ENCODE measurements at places on chromosomes 7 and 10.

DNA sequence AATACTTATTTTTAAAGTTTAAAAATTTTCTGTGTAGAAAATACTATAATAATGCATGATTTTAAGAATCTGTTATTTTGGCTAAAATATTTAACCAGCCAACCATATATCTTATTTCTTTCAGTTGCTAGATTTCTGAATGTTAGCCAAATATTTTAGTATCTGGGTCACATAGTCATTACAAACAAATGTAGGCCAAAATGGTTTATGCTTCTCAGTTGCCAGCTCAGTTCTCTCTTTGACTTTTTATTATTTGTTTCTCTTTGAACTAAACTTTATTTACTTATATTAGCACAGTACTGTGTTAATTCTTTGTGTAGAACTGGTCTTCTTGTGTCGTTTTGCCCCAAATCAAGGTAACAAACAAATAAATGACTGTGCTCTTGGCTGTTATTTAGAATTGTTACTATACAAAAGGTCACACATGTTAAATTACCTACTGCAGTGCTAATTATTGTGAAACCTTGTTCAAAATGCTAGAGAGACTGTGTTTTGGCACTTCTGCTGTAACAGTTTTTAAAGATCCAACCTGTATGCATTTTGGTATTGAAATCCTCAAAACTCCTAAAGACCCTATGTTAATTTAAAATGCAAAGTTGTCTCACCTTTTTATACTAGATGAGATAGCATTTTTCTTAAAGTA lies 39.8 kb downstream of the ZEB1 start:
- DNase-seq = no peak

GRCh38 chr7:121178869-121179497 lies 149.8 kb upstream of the WNT16 start:
- DNase-seq = no peak

DNA sequence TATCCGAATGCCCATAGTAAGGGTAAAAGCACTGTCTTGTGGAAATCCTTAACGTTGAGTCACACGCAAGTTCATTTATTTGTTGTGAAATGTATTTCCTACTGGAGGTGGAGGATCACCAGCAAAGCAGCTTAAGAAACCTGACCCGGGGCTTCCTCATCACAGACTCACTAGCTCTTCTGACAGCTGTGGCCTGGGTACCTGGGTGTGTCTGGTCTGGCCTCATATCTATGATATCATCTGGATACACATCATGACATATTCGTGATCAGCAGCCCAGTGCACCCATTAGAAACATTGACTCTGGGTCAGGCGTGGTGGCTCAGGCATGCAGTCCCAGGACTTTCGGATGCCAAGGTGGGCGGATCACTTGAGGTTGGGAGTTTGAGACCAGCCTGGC lies 8.8 kb downstream of the DRGX start:
- no peak for DNase-seq

- no peak for DNase-seq
These were observed 410.5 kb downstream of the PAXIP1 start for GRCh38 chr7:154592388-154592787.

DNA sequence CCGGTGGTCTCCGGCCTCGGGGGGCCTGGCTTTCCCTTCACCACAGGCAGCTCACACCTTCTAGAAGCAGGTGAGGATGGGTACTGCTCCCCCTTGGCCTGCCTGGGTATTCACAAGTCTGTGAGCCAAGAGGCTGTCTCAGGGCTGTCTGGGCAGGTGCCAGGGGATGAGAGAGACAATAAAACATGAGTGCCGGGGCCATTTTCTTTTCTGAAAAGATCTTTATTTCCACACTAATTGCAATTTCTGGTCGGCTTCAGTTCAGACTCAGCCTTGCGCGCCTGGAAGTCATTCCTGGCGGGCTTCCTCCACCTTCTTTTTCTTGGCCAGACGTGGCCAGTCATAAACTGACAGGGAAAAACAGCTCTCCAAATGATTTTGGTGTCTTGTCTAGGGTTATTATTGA lies 171.2 kb downstream of the ARHGAP12 start:
- DNase-seq = no peak

DNA sequence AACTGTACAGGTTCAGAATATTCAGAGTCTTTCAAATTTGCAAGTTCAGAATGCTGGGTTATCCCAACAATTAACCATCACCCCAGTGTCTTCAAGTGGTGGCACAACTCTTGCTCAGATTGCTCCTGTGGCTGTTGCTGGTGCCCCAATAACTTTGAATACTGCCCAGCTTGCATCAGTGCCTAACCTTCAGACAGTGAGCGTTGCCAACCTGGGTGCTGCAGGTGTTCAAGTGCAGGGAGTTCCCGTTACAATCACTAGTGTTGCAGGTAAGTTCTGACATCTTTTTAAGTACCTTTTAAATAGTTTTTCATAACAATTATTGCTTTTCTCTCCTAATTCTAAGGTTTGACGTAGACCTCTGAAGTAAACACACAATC lies 2.7 kb downstream of the SP4 start:
- no peak for DNase-seq

GRCh38 chr7:923108-924041 lies 31.1 kb downstream of the ADAP1 start:
- DNase-seq = peak; percentile 28

- DNase-seq = peak; percentile 68
These were observed 16.6 kb downstream of the BAG3 start for GRCh38 chr10:119667562-119668328.

GRCh38 chr10:63013755-63014154 lies 119.4 kb upstream of the NRBF2 start:
- DNase-seq = no peak

GRCh38 chr10:79381804-79382221 lies 34.5 kb downstream of the PPIF start:
- DNase-seq = no peak

DNA sequence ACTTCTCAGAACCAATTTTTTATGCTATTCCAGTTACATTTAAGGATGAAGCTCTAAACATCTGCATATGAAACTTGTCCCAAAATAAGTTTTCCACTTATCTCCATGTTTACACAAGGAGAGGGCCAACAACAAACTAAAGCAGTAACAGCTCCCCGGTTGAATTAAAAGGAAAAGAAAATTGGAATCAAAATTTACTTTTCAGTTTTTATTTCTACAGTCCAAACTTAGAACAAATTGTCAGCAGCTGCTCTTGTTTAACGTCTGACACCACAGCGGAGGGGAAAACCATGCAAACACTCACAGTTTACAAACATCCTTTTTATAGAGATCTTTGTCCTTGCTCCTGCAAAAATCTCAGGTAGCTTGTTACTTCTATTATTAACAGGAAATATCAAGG lies 101.3 kb downstream of the COL28A1 start:
- DNase-seq = no peak

GRCh38 chr7:96708872-96709271 lies 774 bp downstream of the SEM1 start:
- no peak for DNase-seq

DNA sequence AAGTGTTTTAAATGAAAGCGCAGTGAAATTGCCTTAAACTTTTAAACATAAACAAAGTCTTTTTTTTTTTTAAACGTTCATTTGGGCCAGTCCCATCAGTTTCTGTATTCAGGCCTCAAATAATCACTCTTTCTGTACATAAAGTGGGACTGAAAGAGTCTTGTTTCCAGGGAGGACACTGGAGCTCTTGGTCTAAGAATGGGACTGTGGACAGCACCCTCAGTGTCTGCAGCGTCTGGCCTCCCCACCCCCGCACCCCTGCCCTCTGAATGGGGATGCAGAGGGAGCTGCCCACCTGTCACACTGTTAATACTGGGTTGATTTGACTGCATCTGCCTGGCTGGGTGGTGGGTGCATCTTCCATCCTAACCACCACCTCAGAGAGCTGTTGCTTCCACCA lies 5.2 kb downstream of the ZNF365 start:
- no peak for DNase-seq

- DNase-seq = no peak
These were observed 6.3 kb downstream of the CAMK2G start for GRCh38 chr10:73867871-73868631.

GRCh38 chr10:124619802-124620490 lies 124.2 kb downstream of the FAM53B start:
- DNase-seq = no peak

DNA sequence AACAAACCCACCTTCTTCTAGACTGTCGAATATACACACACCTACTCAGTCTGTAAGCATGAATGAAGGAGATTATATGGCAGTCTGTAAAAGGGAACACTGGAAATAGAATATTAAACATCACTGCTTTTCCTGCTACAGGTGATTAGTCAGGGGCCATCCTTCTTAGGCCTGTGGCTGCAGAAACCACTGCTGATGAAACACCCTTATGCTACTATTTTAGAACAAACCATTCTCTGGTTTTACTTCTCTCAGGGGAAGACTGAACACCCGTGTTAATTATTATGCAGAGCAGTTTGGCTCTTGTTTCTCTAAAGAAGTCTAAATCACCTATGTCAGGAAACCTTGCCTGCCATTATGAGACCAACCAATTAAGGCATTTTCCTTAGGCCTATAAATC lies 351.1 kb upstream of the KLF6 start:
- no peak for DNase-seq

- no peak for DNase-seq
These were observed 368.4 kb downstream of the ARL4A start for GRCh38 chr7:13055732-13056368.

- no peak for DNase-seq
These were observed 622 bp downstream of the WNT16 start for GRCh38 chr7:121329191-121330052.

- DNase-seq = no peak
These were observed 428.0 kb upstream of the TPK1 start for GRCh38 chr7:145263886-145264285.

GRCh38 chr10:8112230-8112905 lies 57.9 kb downstream of the GATA3 start:
- no peak for DNase-seq

DNA sequence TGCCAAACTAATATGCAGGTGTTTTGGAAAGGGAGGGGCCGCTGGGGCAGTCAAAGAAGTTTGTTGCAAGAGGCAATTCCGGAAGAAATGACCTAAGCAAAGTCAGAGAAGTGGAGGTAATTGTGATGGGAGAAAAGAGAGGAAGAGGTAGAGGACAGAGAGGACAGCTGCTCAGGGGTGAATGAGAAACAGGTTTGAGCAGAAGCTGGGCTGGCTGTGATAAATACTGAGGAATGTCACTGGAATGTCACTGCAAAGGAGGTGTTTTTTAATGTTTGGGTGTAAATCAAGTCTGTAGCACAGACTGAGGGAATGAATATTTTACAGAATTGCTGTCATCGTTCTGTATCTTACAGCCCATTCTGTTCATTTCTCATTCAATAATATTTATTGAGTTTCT lies 207.2 kb downstream of the DPP6 start:
- no peak for DNase-seq

- no peak for DNase-seq
These were observed 12.8 kb upstream of the CARD11 start for GRCh38 chr7:3056234-3057065.

DNA sequence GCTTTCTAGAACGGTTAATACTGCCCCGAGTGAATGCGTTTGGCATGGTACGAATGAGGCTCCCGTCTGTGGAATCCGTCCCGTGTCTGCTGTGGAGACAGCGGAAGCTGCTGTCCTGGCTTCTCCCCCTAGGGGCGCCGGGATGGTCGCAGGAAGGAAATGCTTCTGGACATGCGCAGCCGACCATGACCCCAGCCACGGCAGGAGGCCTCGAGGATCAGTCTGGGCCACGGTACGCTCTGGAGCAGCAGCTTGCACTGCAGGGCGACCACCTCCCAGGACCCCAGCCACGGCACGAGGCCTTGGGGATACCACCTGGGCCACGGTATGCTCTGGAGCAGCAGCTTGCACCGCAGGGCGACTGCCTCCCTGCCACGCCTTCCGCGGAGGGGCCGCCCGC lies 107.9 kb downstream of the CYTH3 start:
- no peak for DNase-seq

GRCh38 chr7:6530626-6531491 lies 20.4 kb downstream of the GRID2IP start:
- no peak for DNase-seq

DNA sequence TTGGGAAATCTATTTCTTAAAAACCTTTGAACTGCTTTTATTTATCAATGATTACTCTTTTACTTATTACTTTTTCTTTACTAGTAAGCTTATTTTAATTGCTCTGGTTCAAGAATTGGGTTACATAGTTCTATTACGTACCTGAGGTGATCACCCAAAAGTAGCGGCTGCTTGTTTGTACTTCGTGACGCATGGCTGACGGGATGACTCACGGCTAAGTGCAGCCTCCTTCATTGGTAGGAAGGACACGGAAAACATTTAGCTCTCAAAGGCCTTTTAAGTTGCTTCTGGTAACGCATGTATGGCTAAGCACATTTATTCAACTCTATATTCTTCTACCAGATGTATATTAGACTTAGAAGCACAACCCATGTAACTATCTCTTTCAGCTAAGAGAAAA lies 285.8 kb upstream of the SP4 start:
- DNase-seq = no peak

- DNase-seq = no peak
These were observed 28.1 kb downstream of the COL13A1 start for GRCh38 chr10:69829775-69830174.

GRCh38 chr7:20199015-20199737 lies 18.0 kb downstream of the MACC1 start:
- DNase-seq = peak; percentile 28

DNA sequence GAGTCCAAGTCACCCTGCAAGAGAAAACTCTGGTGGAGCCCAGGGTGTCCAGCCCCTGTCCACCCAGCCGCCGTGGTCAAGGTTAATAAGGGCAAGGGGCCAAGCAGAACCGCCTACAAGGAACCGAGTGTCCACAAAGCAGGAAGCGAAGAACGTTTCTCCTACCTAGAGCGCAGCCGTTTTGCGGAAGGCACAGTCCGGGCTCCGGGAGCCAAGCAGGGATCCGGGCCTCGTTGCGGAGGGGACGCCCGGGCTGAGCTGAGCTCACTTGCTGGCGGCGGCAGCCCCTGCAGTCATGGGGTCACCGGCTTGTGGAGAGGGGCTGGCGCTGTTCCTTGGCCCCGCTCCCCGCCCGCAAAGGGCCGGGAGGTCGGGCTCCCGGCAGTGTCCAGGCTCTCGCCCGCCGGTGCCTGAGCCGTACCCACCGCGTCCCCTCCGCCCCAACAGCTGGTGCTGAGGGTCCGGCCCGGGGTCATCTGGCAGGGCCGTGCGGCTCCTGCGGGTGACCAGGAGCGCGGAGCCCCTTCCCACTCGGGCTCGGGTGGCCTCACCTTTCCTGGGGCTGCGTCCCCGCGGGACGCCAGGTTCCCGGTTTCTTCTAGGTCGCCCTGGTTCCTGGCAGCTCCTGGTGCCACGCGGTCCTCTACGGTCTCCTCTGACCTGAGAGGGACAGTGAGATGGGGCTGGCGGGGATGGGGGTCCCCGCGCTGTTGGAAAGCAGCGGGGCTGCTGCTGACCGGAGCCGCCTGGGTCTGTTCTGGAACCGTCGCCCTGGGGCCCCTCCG lies 14.0 kb upstream of the ZNF273 start:
- DNase-seq = no peak

Data from SK-MEL-5 (cell line).